SIG-M5 (cell line): ENCODE measurements at places on chromosomes 2 and 18.

GRCh38 chr2:16632598-16632997, 33.0 kb downstream of the CYRIA start:
- no peak for DNase-seq

- DNase-seq: peak; percentile 75
Observed at GRCh38 chr18:2970772-2971659, 41.9 kb downstream of the LPIN2 start.

GRCh38 chr2:64213532-64214275, 69.5 kb upstream of the PELI1 start:
- DNase-seq: no peak

- no peak for DNase-seq
Observed at GRCh38 chr18:49258938-49259337, 201.5 kb downstream of the DYM start.

GRCh38 chr18:3238742-3239141, 8.9 kb upstream of the MYL12A start:
- no peak for DNase-seq

- DNase-seq: no peak
Observed at GRCh38 chr2:172674034-172674967, 61.3 kb upstream of the RAPGEF4 start.

GRCh38 chr2:101569886-101570520, 95.1 kb upstream of the RFX8 start:
- no peak for DNase-seq

- no peak for DNase-seq
Observed at GRCh38 chr2:238097988-238098871, 1.9 kb upstream of the ESPNL start.

DNA sequence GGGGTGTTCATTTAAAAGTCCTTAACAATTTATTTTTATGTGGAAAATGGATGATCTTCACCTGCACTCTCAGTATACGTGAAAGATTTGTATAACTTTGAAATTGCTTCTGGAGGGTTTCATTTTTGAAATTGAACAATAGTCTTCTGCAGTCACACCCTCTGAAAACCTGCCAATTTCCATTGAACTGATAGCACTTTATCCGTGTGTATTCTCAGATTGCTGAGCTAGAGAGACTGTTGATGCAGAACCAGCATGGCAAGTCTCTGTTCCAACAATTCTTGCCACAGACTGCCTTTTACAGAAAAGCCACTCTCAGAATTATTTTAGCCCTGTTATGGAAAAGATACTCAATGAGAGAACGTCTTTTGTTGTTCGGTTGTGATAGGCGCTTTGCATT, 6.6 kb upstream of the GULP1 start:
- DNase-seq: no peak

GRCh38 chr2:126635736-126636135, 20.2 kb upstream of the GYPC start:
- DNase-seq: no peak

DNA sequence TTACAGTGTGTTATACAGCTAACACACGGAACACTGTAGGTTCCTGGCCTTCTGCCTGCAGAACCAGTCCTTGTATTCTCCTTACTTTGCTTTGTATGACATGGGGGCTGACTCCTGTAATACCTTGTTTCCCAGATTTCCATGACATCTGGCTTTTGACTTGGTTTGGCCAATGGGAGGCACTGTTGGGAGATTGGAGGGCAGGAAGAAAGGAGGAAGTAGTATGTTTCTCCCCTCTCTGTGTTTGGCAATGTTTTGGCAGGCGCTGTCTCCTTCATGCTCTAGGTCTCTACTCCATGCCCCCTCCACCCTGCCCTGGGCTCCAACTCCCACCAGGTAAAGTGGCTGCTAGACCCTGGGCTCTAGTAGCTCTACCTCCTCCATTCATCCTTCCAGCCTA, 331.1 kb upstream of the SLC14A2 start:
- no peak for DNase-seq

GRCh38 chr2:52414561-52415295, 1352.9 kb upstream of the CHAC2 start:
- no peak for DNase-seq

- no peak for DNase-seq
Observed at GRCh38 chr2:172307800-172308199, 119.6 kb upstream of the ITGA6 start.

GRCh38 chr2:39407516-39408296, 29.4 kb downstream of the MAP4K3 start:
- no peak for DNase-seq

GRCh38 chr18:55439056-55439455, 148.9 kb downstream of the TCF4 start:
- no peak for DNase-seq

GRCh38 chr2:106749823-106750222, 136.1 kb downstream of the ST6GAL2 start:
- DNase-seq: no peak

DNA sequence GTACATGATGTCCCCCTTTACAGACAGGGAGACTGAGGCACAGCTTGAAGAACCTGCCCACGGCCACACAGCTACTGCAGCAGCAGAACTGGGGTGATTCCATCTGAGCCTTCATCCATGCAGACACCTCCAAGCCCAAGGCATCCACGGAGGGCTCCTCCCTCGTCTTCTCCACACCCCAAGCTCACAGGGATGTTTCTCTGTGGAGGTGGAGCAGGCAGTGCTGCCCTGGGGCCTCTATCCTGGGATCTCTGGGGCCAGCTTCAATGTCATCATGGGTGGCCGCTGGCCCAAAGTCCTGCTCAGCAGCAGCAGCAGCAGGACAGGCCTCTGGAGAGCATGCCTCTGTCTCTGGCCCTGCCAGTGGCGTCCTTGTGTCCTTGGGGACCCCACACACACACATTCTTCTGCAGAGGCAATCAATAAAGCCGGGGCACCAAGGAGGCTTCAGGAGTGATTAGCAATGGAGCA, 31.2 kb downstream of the ADI1 start:
- no peak for DNase-seq

DNA sequence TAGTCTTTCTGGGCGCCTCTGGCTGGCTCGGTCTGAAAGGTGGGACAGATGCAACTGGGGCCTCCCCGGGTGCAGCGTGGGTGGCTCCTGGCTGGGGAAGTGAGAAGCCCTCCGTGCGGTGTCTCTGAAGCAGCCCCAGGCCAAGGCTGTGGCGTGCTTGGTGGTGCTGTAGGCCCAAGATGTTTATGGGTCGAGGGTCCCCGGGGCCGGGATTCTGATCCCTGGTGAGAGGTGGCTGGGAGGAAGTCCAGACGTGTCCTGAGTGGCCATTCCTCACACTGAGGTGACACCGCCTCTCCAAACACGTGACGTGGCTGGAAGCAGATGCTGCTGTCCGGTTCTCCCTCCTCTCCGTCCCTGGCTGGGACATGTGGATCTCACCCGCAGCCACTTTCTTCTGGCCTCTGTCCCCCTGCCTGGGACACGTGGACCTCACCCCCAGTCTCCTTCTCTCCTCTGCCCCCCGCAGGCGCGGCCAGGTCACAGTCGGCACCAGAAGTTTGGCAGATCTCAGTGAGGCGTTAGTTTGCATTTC, 12.6 kb downstream of the RTP5 start:
- no peak for DNase-seq

- DNase-seq: no peak
Observed at GRCh38 chr2:42895134-42895790, 102.9 kb upstream of the HAAO start.

DNA sequence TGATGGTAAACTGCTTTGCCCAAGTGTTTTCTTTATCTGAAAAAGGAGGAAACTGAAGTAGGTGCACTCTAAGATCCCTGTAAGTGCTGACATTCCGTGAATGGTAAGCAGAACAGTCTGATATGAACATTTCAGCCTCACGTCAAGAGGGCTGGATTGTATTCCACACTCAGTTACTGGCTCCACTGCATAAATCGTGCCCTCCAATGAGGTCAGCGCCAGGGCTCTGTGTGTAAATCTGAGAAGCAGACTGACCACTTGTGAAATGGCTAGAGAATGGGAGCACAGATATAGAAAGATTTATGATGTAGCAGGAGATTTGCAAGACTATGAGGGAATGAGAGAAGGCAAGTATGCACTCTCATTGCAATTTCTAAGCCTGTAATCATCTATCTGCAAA, 153.0 kb downstream of the ICOS start:
- DNase-seq: no peak

- no peak for DNase-seq
Observed at GRCh38 chr2:218230882-218231281, 13.9 kb downstream of the ARPC2 start.

DNA sequence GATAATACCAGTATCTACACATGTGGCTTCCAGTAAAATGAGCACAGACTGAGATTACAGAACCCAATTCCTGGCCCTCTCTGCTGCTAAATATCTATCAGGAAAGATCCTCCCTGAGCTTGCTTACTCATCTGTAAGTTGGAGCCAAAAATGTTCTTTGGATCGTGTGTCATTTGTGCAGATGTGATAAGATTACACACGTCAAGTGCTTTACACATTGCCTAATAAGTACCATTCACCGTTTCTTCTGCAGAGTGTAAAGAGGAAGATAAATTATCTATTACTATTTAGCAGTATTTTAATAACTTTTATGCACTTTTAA, 23.2 kb upstream of the SLC20A1 start:
- no peak for DNase-seq

DNA sequence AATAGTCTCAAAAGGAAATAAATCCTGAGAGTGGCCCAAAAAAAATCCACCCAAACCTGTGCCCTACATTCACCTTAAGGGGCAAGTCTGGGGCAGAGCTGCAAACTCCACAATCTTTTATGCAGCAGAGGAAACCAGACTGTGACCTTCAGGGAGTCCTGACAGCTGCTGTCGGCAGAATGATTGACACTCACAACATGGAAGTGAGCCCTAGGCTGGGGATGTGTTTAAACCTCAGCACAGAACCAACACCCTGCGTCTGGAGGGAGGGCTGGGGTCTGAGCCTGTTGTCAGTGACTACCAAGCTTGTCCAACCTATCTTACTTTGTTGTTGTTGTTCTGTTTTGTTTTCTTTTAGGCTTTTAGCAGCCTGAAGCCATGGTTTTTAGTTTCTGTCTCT, 39.6 kb downstream of the CRACDL start:
- no peak for DNase-seq

DNA sequence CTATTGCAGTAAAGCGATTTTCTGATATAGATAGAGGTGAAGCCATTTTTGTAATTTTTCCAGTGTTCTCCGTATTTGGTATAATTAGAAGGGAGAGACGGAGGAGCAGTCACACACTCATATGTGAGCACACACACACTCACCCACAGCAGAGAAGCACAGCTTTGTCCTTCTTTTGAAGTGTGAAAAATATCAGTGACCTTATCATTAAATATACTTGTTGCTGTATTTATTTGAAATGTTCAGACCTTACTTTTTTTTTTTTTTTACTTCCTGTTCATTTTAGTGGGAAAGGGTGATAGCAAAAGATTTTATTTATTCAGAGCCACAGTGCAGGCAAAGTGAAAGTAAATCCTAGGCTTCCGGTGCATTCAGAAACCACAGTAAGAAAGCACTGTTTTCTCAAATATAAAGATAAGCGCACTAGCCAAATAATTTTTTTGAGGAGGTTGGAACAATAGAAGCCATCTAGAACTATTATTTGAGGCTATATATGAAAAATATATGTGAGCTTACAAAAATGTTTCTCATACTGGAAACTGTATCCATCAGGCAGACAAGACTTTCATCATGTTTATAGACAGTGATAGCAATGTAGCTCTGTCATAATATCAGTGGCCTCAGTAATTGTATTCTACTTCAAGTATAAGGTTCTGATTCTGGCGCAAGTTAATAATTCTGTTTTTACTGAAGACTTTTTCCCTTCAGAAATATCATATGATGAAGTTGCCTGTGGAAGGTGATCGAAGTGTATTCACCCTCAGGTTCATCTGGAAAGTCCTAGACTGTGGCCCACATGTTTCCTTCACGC, 37.2 kb downstream of the TSHZ1 start:
- no peak for DNase-seq

DNA sequence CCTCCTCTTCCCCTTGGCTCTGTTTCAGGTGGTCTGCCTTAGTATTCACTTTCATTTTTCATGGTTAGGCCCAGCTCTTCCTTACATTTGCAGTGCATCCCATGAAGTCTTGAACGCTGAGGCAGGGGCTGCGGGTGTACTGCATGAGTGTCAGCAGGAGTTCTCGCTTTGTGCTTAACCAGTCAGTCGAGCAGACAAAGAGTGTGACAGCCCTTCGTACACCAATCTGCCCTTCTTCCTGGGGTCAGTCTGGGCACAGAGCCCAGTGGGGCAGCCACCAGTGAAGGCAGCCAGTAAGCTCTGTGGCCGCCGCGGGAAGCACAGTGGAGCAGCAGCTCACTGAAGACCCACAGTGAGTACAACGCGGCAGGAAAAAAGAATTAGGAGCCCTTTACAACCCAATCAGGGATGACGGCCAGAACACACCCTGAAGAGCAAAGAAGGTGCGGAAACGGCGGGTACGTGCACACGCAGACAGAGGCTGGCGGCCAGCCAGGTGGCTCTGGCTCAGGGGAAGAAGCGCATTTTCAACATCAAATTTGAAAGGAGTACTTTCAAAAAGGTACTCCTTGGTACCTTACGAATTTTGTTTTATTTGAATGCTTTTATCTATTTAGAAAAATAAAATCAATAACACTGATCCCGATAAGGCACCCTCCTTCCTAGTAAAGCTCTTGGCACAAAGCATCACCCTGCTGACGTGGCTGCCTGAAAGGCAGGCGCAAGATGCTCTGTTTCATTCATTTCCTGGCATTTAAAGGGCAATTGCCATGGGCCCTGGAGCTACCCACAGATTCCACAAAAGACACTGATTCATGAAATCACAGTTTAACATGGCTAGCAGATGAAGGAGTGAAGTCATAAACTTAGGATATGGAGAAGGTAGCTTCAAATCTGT, 47.0 kb upstream of the SEMA4C start:
- no peak for DNase-seq

DNA sequence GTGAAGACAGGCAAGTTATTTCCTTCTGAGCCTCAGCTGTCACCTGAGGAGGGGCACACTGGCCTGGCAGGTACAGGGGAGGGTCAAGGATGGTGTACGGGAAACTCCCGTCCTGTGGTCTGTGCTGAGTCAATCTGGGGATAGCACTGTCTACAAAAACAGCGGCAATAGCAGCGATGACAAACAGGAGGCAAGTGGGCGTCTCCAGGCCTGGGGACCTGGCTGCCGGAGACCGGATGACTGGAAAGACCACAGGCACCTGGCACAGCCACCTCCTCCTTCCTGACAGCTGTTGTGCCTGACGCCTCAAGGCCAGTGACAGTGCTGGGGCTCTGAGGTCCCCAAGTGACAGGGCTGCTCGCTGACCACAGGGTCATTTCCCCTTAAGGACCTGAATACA, 202.1 kb upstream of the HS6ST1 start:
- no peak for DNase-seq

DNA sequence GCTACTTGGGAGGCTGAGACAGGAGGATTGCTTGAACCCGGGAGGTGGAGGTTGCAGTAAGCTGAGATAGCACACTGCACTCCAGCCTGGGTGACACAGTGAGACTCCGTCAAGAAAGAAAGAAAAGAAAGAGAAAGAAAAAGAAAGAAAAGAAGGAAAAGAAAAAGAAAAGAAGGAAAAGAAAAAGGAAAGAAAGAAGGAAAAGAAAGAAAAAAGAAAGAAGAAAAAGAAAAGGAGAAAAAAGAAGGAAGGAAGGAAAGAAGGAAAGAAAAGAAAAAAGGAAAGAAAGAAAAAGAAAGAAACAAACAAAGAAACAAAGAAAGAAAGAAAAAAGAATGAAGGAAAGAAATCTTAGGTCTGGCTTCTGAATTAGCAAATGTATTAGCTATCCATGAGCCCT, 150.4 kb downstream of the TMEM163 start:
- no peak for DNase-seq

GRCh38 chr2:163723348-163723747, 12.5 kb downstream of the FIGN start:
- no peak for DNase-seq

GRCh38 chr18:36831139-36831538, 2.2 kb downstream of the KIAA1328 start:
- DNase-seq: no peak
